GM23248 (cell line): ENCODE measurements at places on chromosomes 1 and 21. TPM values are rescaled to one million over a fixed set of nuclear protein-coding genes. Genes with fewer than 3 reads are reported as not detected.

DNA sequence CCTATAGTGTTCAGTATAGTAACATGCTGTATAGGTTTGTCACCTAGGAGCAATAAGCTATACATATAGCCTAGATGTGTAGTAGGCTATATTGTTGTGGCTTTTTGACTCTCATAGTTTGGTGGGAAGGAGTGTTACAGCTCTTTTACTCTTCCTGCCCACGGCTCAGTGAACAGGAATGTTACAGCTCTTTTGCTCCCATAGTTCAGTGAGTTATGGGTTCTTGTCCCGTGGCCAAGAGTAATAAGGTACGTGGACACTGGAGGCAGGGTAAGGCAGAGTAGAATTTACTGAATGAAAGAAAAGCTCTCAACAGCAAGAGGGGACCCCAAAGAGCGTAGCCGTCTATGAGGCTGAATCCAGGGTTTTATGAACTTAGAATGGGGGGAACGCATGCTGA lies 734.3 kb downstream of the ADGRL2 start:
- DNase-seq = no peak

DNA sequence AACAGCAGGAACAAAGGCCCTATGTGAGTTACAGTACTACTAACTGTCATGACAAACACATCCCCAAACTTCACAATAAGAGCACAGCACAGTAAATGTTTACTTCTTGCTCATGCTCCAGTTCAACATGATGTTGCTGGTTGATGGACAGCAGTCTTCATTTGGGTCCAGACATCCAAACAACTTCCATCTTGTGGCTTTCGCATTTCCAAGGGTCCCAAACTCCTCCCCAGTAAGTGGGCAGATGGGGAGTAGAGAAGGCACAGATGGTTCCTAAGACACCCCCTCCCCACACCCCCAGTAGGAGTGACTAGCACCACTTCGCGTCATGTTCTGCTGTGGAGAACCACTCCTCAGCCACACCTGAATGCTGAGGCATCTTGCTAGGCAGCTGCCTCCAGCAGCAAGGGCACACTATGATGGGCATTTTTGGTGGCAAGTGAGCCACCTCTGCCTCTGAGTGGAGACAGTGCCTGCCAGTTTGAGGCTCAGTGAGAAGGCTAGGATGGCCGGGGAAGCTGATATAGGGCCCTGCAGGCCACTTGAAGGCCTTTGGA lies 32.7 kb upstream of the CD2 start:
- no peak for DNase-seq

DNA sequence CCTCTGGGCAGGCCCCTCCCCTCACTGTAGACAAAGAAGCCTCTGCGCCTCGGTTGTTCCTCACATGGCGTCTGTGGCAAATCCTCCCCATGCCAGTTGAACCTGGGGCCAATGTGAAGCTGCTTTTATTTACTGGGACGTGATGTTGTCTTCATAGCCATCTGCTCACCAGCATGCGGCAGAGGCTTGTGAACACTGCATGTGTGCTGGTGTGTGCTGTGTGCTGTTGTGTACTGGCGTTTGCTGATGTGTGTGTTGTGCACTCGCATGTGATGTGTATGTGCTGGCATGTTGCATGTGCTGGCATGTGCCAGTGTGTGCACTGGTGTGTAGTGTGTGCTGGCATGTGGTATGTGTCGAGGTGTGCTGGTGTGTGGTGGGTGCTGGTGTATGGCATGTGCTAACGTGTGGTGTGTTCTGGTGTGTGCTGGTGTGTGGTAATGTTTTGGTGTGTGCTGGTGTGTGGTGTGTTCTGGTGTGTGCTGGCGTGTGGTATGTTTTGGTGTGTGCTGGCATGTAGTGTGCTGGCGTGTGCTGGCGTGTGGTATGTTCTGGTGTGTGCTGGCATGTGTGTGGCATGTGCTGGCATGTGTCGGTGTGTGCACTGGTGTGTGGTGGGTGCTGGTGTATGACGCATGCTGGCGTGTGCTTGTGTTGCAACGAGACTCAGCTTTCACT lies 37.2 kb upstream of the TRAPPC10 start:
- DNase-seq = no peak

The RNU1-4 gene
- not detected in 2 replicates for polyA plus RNA-seq

The ADAMTS4 gene
- polyA plus RNA-seq = 5.3 and 7.2 TPM in 2 replicates

The SPRR2F gene
- not detected in 2 replicates for polyA plus RNA-seq

DNA sequence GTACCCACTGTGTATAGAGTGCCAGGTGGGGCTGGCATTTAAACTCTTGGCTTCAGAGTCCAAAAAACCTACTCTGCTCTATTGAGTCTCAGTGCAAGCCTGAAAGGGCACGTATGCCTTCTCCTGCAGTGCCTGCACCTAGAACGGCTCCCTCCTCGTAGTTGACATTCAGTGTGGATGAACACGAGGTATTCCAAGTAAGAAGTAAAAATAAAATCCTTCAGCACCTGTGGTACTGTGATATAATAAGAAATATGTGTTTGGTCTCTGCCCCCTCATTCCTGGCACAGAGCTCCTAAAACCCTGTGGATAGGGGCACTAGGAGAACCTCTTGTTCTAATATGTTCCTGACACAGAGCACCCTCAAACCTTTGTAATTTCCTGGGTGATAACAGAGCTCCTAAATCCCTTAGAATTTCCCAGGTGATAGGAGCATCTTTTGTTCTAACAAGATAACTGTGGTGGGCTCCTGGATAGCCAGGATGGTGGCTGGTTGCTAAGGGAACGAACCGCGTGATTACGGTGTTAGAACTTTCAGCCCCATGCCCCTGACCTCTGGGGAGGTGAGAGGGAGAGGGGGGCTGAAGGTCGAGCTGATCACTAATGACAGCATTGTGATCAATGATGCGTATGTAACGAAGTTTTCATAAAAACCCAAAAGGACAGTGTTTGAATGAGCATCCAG lies 16.8 kb downstream of the UCK2 start:
- DNase-seq = no peak

- DNase-seq = no peak
Measured at GRCh38 chr1:234820597-234820996, 210.6 kb upstream of the IRF2BP2 start.

GRCh38 chr1:185495898-185496297 lies 178.9 kb upstream of the IVNS1ABP start:
- DNase-seq = no peak

DNA sequence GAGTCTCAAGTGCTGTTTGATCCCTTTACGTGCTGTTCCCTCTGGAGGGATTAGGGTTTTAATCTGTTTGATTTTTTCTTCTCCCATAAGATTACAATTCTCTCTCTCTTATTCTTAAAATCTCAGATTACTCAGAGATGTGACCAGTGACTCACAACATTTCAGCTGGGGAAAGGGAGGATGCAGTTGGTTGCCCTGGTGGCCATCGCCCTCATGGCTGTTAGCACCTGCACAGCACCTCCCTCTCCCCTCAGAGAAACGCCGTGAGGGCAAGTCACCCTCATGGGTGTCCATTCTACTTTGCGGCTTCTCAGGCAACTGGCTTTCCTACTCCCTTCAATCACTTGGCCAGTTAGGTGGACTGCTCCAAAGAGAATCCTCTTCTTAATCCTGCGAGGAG lies 42.4 kb upstream of the KCNA3 start:
- no peak for DNase-seq

- DNase-seq = no peak
Measured at GRCh38 chr1:214532070-214532469, 19.3 kb downstream of the PTPN14 start.

GRCh38 chr1:228190778-228191177 lies 17.1 kb upstream of the OBSCN start:
- DNase-seq = no peak

DNA sequence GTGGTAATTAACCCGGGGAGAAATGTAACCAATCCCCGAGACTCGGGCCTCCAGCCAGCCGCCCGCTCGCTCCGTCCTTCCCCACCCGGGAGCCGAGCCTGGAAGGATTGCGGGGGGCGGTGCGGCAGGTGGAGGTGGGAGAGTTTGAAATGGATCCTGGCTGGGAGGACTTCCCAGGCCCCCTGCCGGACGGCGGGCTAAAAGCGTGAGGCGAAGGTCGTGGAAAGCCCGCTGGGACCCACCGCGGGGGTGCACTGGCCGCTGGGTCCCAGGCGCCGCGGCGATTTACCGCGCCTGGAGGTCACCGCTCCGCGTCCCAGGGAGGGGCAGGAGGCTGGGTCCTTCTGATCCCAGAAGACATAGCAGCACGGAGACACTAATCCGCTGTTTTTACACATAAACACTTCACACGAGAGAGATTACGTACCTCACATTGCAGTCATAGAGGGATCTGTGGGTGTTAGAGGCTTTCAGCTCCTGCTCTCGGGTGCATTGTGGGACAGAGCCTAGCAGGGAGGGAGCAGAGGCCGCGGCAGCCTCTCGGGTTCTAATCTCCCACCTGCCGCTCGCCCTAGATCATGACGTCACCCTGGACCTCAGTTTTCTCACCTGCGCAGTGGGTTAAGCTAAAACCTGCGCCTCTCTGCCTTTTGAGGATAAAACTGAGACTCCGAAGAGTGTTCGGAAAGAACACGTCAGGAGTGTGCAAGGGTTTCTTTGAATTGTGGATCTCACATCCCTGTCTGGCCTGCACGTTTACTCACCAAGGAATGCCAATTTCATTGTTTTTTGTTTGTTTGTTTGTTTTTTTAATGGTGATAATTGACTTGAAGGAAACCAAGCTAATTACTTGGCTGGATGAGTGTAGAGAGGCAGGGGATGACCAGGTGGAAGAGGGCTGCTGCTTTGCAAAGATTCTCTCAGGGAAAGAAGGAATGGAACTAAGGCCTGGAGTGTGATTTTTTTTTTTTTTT lies 17.1 kb upstream of the TMEM9 start:
- peak; percentile 80 for DNase-seq

DNA sequence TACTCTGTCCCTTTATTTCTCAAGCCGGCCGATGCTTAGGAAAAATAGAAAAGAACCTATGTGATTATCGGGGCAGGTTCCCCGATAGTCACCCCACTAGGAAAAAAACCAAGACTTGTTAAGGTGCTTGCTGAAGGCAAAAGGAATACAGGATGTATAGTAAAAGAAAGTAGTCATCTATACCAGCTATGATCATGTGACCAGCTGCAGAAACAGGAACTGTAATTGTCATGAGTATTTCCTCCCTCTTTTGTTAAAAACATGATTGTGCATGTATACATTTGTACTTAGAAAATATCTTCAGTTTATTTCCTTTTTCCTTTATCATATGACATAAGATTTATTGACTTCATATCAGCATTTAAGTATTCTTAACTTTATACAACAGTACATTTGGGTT lies 30.5 kb downstream of the PIGK start:
- DNase-seq = no peak

The OR2T2 gene
- not detected in 2 replicates for polyA plus RNA-seq

The DIRAS3 gene
- 13.3 and 18.5 TPM in 2 replicates for polyA plus RNA-seq

The ODR4 gene
- 19.4 and 23.0 TPM in 2 replicates for polyA plus RNA-seq

DNA sequence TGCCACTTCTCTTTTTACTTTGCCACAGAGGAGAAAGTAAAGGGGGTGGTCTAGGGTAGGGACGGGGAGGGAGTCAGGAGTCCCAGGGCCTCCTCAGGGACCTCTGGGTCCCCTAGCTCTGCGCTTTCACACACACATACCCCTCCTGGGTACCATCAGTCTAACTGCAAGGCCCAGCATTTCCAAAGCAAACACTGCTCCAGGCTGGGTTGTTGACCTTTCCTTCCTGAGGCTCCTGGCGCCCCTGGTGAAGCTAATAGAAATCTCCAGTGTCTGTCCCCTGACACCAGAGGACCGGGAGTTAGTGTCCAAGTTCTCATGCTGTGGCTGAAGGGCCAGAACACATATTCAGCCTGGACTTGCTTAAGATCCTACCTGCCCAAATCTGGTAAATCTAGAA lies 3.9 kb downstream of the TMEM63A start:
- no peak for DNase-seq

DNA sequence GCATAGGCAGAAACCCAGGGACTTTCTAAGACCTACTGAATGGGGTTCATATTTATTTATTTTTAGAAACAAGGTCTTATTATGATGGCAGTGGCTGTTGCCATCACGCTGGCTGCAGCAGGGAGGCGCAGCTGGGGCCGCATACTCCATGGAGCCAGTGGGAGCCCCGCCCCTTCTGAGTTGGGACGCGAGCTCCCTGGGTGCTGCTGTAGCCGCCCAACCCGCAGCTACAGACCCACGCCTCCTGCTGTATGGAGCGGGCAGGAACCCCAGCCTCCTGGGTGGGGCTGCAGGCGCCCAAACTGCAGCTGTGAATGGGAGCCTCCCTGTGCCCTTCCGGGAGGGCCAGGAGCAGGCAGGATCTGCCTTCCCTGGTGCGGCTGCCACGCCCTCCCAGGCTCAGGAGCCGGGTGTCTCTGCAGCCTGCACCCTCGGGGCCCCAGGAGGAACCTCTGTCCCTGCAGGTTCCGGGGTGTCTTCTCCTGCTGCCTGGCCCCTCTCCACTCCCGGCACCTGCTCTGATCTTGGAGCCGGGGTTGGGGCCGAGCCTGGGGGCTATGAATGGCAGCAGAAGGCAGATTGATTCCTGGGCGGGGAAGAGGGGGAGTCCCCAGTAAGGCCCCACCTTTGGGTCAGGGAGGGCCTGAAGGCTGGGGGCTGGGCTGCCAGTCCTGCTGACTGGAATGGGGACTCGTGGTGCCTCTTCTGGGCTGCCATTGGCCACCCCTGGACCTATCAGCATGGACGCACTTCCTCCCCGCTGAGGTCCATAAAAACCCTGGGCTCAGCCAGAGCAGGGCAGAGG lies 66.5 kb upstream of the LRRN2 start:
- DNase-seq = no peak
